Brain pericyte (primary cell): ENCODE measurements at places on chromosomes 11 and 22.

GRCh38 chr22:49076300-49077035 is 751.2 kb downstream of the BRD1 start:
- DNase-seq = no peak

GRCh38 chr22:32839831-32840584 is 38.5 kb downstream of the TIMP3 start:
- no peak for DNase-seq

- DNase-seq = no peak
Measured at GRCh38 chr11:72951888-72952287, 137.7 kb downstream of the ATG16L2 start.

- no peak for DNase-seq
Measured at GRCh38 chr11:112225753-112226061, 521 bp upstream of the PTS start.

GRCh38 chr22:37277384-37277783 is 4.9 kb upstream of the CYTH4 start:
- no peak for DNase-seq
